Stimulated activated CD8-positive, alpha-beta memory T cell treated with anti-CD3 and anti-CD28 coated beads, Interleukin-4, amount 100 ng/mL, for 4 hours (primary cell): ENCODE measurements at places on chromosomes 2 and 18.

DNA sequence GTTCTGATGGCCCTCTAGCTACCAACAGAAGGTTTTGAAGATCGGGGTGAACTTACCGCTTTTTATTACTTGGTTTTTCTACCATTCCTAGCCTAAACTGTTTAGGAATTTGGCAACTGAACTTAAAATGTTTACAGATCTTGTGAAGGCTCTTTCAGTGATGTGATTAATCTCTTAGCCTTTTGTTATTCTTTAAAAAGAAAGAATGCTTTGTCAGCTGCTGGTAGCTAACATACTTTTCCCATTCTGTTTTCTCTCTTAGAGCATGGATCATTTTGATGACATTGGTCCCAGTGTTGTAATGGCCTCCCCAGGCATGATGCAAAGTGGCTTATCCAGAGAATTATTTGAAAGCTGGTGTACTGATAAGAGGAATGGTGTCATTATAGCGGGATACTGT, 18.1 kb downstream of the CPSF3 start:
- no peak for DNase-seq

- no peak for DNase-seq
Observed at GRCh38 chr2:120448961-120449810, 103.2 kb downstream of the INHBB start.

DNA sequence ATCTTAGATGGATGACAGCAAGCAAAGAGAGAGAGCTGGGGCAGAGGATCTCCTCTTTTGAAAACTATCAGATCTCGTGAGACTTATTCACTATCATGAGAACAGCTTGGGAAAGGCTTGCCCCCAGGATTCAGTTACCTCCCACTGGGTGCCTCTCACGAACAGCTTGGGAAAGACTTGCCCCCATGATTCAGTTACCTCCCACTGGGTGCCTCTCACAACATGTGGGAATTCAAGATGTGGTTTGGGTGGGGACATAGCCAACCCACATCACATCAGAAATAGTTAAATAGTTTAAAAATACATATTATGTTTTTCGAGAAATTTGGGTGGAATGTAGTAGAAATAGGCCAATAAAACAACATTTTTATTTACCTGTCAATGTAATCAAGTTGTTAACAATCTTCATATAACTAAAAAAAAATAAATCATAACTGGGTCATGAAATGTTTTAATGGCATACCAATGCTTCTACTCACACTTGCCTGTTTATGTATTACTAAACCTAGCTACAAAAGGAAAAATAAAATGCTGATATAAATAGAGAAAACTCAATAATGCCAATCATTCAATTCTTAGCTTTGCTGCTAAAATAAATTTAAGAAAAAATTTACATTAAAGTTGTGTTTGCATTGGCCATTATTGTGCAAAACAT, 608.9 kb downstream of the SUCLG1 start:
- DNase-seq: no peak

DNA sequence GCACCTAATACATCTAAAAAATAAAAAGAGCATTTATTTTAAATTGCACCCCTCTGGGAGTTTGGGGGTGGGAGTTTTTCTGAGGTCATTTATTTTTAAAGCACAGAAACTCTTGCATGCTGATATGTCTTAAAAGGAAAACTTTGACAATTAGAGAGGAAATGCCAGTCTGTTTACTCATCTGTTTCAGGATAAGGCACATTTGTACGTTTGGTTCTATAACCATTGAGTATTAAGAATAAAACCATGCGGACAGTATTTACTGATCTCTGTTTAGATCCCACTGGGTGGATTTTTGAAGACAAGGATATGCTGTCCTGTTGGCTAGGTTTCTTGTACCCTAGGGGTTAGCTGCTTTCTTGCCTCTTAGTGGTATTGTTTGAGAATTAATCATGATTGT, 122.9 kb downstream of the TANC1 start:
- DNase-seq: no peak

GRCh38 chr2:88221365-88221942, 51.3 kb downstream of the THNSL2 start:
- DNase-seq: no peak

DNA sequence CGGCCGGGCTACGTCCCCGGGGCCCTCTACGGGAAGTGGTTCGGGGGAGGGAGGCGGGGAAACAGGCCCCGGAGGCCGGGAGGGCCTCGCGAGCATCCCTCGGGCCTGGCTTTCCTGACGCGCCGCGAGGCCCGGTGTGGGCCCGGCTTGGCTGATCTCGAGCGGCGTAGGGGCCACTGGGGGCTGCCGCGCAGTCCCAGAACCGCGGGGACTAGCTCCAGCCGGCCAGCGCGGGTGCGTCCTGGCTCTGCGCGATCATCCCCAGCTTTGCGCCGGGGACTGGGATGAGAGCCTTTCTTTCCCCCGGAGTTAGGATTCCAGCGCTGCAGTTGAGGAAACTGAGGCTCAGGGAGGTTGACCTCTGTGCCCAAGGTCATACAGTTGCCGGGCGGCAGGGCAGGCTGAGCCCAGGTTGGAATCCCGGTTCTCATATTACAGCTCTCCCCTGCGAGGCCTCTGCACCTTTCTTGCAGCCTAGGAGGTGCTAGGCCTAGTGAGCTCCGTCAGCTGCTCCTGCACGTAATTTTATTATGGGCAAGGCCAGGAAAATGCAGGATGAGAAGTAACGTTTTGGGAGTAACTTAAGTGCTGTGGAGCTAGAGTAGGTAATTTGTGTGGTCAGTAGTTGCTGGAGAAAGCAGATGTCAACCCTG, 501 bp downstream of the LPIN1 start:
- DNase-seq: no peak
